ENCODE measurements at places on chromosomes 6 and 20. TPM values are rescaled to one million over a fixed set of nuclear protein-coding genes. Genes with fewer than 3 reads are reported as not detected.

Gene PRKN
- total RNA-seq, result 6.8 TPM

Gene GPR6
- total RNA-seq, result not detected

Gene MUC22
- total RNA-seq, result not detected

DNA sequence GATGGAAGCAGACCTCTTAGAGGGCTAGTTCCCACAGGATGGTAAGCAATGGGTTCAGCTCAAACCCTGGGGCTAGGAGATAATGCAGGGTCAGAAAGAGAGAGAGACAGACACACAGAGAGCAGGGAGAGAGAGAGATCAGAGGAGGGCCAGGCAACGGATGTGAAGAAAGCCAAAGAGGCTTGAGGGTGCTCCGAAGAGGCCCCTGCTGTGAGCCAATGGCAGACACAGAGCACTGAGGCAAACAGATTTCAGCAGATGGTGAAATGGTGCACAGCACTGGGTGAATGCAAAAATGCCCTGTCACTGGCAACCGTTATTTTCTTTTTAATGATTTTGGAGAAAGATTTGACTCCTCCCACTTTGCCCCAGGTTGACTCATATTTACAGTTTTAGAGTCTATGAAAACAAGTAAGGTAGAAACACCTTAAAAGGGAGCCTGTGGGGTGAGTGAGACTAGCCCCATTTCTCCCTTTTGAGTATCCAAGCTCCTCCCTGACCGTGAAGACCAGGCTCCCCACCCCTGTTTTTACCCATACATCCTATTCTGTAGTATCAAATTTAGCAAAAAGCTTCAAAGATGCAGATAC lies 840 bp downstream of the DEFB132 start:
- H3K4me3 ChIP-seq, result no peak overlapping the region
- DNase-seq, result no peak
- H3K27ac ChIP-seq, result no peak overlapping the region
- H3K27me3 ChIP-seq, result peaks cover 39% of the 10 kb centered on the region
- H3K4me1 ChIP-seq, result peaks cover 4% of the 10 kb centered on the region
- no peaks in the 10 kb centered on the region for H3K36me3 ChIP-seq

Gene SLC12A5
- total RNA-seq, result 6.9 TPM

- H3K4me1 ChIP-seq, result peaks cover 10% of the 10 kb centered on the region
- no peaks in the 10 kb centered on the region for H3K36me3 ChIP-seq
- no peak for DNase-seq
- H3K27ac ChIP-seq, result no peak overlapping the region
These were observed 125.0 kb upstream of the MLIP start for GRCh38 chr6:53986165-53986720.

DNA sequence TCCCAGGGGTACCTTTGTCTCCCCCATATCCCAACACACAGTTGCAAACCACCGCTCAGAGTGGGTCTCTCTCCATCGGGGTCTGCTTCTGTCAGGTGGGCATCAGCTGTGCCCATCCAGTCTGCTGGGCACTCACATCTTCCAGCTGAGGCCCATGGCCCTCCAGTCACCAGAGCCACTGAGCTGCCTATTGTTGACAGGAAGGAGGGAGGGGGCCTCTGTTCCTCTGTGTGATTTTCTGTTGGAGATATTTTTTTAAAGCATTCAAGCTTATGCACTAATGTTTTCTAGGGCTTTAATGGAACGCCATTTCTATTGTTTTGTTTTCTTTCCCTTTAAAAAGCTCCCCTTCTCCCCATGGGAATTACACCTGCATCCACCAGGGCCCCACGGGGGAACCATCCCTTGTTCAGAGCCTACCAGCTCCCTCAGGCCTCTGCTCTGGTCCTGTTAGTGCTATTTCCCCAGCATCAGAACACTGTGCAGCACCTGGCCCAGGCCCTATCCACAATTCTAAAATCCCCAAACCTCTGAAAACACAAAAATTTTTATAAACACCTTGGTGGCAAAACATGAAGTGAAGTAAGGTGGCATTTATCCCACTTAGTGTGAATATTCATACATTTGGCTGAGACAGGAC lies 326.2 kb downstream of the CD83 start:
- DNase-seq, result no peak
- H3K4me1 ChIP-seq, result peaks cover 15% of the 10 kb centered on the region
- no peak overlapping the region for H3K4me3 ChIP-seq
- peaks cover 5% of the 10 kb centered on the region for H3K27me3 ChIP-seq
- peaks cover 4% of the 10 kb centered on the region for H3K36me3 ChIP-seq

Gene ELOVL4
- 3.6 TPM for total RNA-seq

- no peaks in the 10 kb centered on the region for H3K36me3 ChIP-seq
- no peaks in the 10 kb centered on the region for H3K4me1 ChIP-seq
- H3K27me3 ChIP-seq, result no peaks in the 10 kb centered on the region
These were observed 1129.5 kb downstream of the EPHA7 start for GRCh38 chr6:92289831-92290230.

DNA sequence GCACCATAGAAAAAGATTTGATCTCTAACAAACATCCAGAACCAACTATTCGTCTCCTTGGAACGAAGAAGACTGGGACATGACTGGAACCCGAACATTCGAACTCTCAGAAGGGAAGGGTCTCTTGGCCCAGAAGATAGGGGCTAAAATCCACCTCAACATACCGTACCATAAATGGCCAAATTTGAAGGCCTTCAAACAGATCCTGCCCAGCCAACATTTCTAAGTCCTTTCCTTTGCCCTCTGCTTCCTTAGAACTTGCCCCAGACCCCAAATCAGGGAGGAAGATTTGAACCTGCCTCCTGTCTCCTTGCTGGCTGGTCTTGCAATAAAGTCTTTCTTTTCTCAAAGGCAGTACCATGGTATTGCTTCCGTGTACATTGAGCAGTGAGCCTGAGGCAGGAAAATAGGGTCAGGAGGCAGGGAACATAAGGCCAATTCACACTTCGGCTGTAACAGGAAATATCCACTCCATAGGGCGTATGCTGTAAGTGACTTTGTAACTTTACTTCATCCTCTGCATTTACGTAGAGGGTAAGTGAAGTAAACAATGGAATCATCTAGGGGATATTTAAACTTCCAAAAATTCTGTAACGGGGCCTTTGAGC lies 1.8 kb upstream of the PXDC1 start:
- H3K4me3 ChIP-seq, result peak overlapping the region; percentile 70
- H3K27ac ChIP-seq, result peak overlapping the region; percentile 91
- H3K27me3 ChIP-seq, result no peaks in the 10 kb centered on the region
- no peak for DNase-seq
- no peaks in the 10 kb centered on the region for H3K36me3 ChIP-seq
- peaks cover 41% of the 10 kb centered on the region for H3K4me1 ChIP-seq

Gene CD93
- 0.07 TPM for total RNA-seq
